Right ventricle myocardium inferior (tissue), 1 donor: ENCODE measurements at places on chromosomes 3 and 15.

- DNase-seq = no peak
Measured at GRCh38 chr15:87949575-87950223, 306.8 kb downstream of the NTRK3 start.

GRCh38 chr3:69409831-69410230, 23.9 kb upstream of the FRMD4B start:
- no peak for DNase-seq

DNA sequence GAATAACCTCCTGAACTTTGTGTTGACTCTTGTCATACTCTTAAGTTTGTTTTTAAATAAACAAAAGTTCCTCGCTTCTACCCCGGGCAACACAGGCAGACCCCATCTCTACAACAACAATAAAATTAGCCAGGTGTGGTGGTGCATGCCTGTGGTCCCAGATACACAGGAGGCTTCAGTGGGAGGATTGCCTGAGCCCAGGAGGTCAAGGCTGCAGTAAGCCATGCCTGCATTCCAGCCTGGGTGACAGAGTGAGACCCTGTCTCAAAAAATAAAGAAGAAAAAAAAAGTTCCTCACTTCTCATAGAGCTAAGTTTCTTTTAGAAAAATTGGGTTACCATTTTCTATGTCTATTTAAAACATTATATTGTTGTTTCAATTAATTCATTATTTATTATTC, 29.2 kb downstream of the HDGFL3 start:
- DNase-seq = no peak

DNA sequence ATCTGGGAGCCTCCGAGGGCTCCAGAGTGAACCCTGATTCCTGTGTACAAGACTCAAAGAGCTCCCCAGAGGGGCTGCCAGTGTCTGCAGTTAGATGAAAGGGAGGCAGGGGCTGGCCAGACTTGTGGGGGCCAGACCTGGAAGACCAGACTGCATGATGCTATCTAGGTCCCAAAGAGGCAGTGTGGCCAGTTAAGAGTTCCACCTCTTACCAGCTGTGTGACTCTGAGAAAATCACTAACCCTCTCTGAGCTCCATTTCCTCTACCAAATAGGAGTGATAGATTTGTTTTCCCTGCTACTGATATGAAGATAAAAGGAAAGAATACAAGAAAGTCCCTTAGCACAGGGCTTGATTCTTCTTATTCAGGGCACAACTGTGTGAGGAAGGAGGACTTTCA, 29.0 kb downstream of the ACSBG1 start:
- DNase-seq = no peak

GRCh38 chr3:8705575-8705974, 28.0 kb upstream of the CAV3 start:
- no peak for DNase-seq

DNA sequence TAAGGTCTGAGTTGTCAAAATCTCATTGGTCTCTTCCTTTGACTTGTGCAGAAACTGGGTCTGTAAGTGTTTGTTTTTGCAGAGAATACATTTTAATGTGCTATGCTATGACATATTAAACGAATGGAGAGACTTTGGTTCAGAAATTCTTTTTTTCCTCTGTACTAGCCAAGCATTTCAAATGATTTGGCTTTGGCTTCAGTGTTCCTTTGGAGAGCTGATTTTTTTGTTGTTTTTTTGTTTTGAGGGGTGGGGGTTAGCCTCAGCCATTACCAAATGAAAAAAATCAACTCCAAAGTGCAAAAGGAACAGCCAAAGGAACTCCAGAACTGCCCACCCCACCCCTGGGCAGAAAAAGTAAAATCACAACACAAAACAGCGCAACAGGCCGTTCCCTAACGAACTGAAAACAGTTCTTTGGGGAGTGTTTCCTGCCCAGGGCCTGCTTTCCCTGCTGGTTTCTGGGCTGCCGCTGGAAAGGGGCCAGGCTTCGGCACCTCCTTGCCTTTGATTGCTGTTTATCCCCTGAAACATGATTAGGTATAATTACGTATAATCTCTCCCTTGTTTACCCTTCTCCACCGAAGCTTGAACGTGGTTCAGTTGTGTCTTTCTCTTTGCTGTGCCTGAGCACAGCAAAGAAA, 57.6 kb upstream of the NEO1 start:
- no peak for DNase-seq

- DNase-seq = no peak
Measured at GRCh38 chr3:23438657-23439056, 235.5 kb downstream of the UBE2E2 start.

DNA sequence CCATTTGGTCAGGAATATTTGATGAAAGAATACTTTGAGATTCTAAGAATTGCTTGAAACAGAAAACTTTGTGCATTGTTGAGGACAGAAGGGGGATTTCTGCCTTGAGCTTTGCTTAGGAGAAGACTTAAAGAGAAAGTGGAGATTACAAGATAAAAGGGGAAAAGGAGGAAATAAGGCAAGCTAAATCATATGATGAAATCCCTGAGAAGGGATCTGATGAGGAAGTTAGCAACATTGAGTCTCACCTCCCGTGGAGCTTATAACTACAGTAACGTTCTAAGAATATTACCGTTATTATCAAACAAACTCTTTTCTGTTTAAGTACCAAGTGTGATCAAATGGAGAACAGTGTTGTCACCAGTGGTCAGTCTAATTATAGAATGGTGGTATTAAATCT, 414.7 kb upstream of the NAALADL2 start:
- no peak for DNase-seq

- no peak for DNase-seq
Measured at GRCh38 chr3:177681852-177682251, 484.6 kb upstream of the TBL1XR1 start.

DNA sequence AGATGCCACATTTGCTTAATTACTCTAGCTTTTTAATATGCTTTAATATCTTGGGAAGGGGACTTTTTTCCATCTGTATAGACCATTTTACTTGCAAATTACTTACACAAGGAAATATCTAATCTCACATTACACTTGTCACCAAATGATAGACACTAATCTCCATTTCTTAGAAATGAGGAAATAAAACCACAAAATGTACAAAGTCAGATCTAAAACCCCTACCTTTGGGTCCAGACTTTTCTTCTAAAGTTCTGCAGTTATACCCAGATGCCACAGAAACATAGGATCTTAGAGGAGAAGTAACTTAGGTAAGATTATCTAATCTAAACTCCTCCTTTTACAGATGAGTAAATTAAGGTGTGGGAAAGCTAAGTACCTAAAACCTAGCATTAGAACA, 44.3 kb downstream of the CD200R1L start:
- DNase-seq = no peak

DNA sequence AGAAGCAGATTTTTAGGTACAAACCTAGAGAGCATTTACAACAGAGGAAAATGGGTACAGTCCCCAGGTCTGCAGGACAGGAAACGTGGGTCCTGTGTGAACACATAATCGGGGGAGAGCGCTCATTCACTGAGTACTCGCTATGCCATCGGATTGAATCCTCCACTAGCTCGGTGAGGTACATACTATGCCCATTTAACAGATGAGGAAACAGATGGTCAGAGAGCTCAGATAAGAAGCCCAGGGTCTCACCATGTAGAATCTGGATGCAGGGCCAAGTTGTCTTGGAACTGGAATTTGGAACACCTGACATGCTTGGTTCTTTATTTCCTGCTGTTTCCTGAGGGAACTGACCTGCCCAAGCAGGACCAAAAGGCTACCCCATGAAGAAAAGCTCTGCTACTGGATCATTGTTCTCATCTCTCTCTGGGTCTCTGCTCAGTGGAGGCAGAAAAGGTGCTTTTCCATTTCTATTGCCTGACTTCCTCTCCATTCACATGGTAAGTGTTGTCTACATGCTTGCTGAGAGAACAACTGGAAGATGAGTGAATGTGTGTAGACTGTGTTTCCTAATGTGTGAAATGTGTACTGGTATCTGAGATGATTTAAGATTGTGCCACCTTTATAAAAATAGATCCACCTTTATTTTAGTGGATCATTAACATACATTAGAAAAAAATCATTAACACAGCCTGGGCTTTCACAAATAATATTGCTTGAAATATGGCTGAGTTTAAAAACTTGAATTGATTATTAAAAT, 89.1 kb downstream of the TGFBR2 start:
- no peak for DNase-seq

DNA sequence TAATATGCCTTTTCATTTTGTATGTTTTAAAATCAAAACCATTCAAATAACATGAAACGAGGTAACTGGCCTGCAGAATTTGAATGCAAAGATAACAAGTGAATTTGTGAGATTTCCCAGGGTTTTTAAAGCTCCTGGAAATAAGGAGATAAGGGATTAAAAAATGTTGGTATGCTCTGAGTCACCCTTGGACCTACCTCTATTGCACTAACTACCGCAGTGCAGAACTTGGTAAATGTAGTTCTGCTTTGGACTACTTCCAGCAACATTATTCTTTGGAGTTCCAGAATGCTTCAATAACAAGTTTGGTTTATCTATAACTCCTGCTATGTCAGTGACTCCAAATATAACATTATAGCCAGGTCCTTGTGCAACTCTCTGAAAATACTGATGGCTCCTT, 201.7 kb downstream of the GAP43 start:
- DNase-seq = no peak

DNA sequence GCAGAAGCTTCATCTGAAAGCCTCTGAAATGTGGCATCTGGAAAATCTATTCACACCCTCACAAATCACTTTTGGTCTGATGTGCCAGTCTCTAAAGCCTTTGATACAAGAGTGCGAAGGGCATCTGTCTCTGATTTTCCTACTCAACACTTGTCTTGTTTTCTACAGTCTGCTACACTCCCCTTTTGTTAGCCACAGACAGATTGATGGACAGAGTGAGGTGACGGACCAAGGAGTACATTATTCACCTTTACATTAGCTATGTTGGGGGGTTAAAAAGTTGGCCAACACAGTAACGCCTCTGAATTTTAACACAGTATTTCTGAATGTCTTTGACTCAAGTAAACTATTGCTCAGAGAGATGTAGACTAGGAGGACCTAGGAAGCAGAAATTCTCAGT, 63.1 kb downstream of the TNIK start:
- no peak for DNase-seq

GRCh38 chr3:157166115-157166514, 6.2 kb upstream of the CCNL1 start:
- DNase-seq = no peak

- DNase-seq = no peak
Measured at GRCh38 chr3:106030627-106030963, 161.8 kb upstream of the CBLB start.

GRCh38 chr15:39376371-39376909, 204.4 kb upstream of the THBS1 start:
- no peak for DNase-seq

- no peak for DNase-seq
Measured at GRCh38 chr15:29682361-29682760, 139.9 kb downstream of the TJP1 start.

- no peak for DNase-seq
Measured at GRCh38 chr15:69244798-69245197, 53.9 kb upstream of the PAQR5 start.

DNA sequence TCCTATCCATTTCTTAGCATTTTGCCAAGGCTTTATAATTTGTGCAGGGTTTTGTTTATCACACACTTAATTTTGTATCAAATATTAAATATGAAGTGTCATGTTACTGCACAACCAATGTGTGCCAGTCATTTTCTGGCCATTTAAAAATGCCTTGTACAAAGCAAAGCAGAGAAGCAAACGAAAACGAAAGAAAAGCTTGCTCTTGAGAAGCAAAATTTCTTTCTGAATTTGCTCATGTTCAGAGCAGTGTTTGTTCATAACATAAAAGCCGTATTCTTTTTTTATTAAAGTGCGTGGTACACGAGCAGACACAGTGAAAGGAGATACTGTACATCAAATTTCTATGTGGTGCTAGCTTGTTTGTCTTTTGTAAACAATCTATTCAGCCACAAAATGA, 792.6 kb downstream of the NAALADL2 start:
- DNase-seq = no peak
